ENCODE measurements at places on chromosomes 7 and 10. TPM values are rescaled to one million over a fixed set of nuclear protein-coding genes. Genes with fewer than 3 reads are reported as not detected.
A peak's percentile ranks its signal among the peaks of the same experiment; 100 is the strongest.

Gene CPA2
- total RNA-seq = not detected

Gene SFTPA1
- not detected for total RNA-seq

Gene KEL
- 0.49 TPM for total RNA-seq

Gene ZNHIT1
- 37.9 TPM for total RNA-seq

Gene GIMAP7
- total RNA-seq = 29.0 TPM

Gene VSTM4
- 0.04 TPM for total RNA-seq

Gene OGDHL
- total RNA-seq = 0.40 TPM

Gene ASAH2
- 2.9 TPM for total RNA-seq

Gene KIAA1217
- 1.3 TPM for total RNA-seq

Gene SEMA3E
- total RNA-seq = not detected

GRCh38 chr10:125076891-125077541 is 83.3 kb downstream of the CTBP2 start:
- no peaks in the 10 kb centered on the region for H3K36me3 ChIP-seq
- H3K27me3 ChIP-seq = peaks cover 3% of the 10 kb centered on the region
- H3K4me3 ChIP-seq = no peak overlapping the region
- DNase-seq = no peak
- H3K27ac ChIP-seq = no peak overlapping the region

DNA sequence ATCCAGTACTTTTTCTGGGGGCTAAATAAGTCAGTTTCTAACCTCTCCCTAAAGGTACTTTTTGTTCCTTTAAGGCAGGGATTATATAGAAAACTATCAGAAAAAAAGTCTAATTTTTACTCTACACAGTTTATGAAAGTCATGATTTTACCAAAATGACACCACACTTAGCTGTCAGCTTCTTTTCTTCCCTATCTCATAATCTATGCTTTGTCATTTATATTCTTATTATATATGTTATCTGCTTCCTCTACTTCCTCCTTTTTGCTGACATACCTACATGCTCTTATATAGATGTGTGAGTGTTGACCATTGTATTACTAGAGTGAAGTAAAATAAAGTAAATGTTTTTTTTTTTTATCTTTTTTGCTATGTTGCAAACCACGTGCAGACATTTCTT is 203.9 kb upstream of the CHRM2 start:
- H3K27ac ChIP-seq = no peak overlapping the region
- no peaks in the 10 kb centered on the region for H3K27me3 ChIP-seq
- H3K36me3 ChIP-seq = no peaks in the 10 kb centered on the region

GRCh38 chr10:102599565-102600327 is 44.5 kb upstream of the TRIM8 start:
- H3K4me3 ChIP-seq = no peak overlapping the region
- H3K36me3 ChIP-seq = peaks cover 5% of the 10 kb centered on the region
- DNase-seq = no peak
- peaks cover 5% of the 10 kb centered on the region for H3K4me1 ChIP-seq
- no peaks in the 10 kb centered on the region for H3K27me3 ChIP-seq
- H3K27ac ChIP-seq = no peak overlapping the region

GRCh38 chr7:31077484-31078362 is 25.6 kb downstream of the ADCYAP1R1 start:
- no peaks in the 10 kb centered on the region for H3K36me3 ChIP-seq
- H3K27ac ChIP-seq = no peak overlapping the region
- H3K4me3 ChIP-seq = no peak overlapping the region
- peaks cover 6% of the 10 kb centered on the region for H3K27me3 ChIP-seq
- no peaks in the 10 kb centered on the region for H3K4me1 ChIP-seq

GRCh38 chr10:8556321-8556720 is 501.8 kb downstream of the GATA3 start:
- no peak overlapping the region for H3K4me3 ChIP-seq
- no peaks in the 10 kb centered on the region for H3K27me3 ChIP-seq
- H3K27ac ChIP-seq = no peak overlapping the region
- no peak for DNase-seq

GRCh38 chr10:31999070-31999660 is 57.1 kb downstream of the KIF5B start:
- H3K36me3 ChIP-seq = no peaks in the 10 kb centered on the region
- peaks cover 9% of the 10 kb centered on the region for H3K4me1 ChIP-seq
- H3K27ac ChIP-seq = no peak overlapping the region
- no peak for DNase-seq

- H3K36me3 ChIP-seq = no peaks in the 10 kb centered on the region
- H3K27me3 ChIP-seq = no peaks in the 10 kb centered on the region
- peaks cover 47% of the 10 kb centered on the region for H3K4me1 ChIP-seq
Measured at GRCh38 chr7:2802504-2803341, 41.4 kb downstream of the GNA12 start.

- no peak overlapping the region for H3K27ac ChIP-seq
- H3K4me1 ChIP-seq = no peaks in the 10 kb centered on the region
- no peaks in the 10 kb centered on the region for H3K36me3 ChIP-seq
- H3K4me3 ChIP-seq = no peak overlapping the region
- no peak for DNase-seq
- H3K27me3 ChIP-seq = no peaks in the 10 kb centered on the region
Measured at GRCh38 chr7:101681170-101682007, 52.3 kb upstream of the MYL10 start.

DNA sequence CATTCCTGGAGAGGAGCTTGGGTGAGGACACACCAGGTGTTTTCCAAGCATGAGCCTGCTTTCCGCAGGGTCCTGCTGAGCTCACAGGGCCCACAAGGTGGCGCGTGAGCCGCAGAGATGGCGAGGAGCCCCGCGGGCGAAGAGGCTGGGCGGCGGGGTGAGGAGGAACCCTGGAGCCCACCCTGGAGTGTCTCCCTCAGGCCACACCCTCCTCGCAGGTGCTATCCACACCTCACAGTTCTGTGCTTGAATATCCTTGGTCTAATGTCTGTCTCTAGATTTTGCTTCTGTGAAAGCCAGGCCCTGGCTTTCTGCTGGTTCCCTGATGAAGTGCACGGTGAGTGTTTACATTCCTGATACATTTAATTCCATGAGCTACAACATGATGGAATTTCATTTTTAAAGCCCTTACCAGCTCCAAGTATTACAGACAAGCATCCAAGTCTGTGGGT is 433.6 kb downstream of the ACTR3B start:
- no peaks in the 10 kb centered on the region for H3K4me1 ChIP-seq
- peak; percentile 33 for DNase-seq
- H3K36me3 ChIP-seq = no peaks in the 10 kb centered on the region
- no peaks in the 10 kb centered on the region for H3K27me3 ChIP-seq
- no peak overlapping the region for H3K27ac ChIP-seq
- H3K4me3 ChIP-seq = no peak overlapping the region

- no peaks in the 10 kb centered on the region for H3K36me3 ChIP-seq
- DNase-seq = no peak
- no peak overlapping the region for H3K27ac ChIP-seq
- no peaks in the 10 kb centered on the region for H3K4me1 ChIP-seq
Measured at GRCh38 chr10:76257816-76258215, 826.4 kb downstream of the LRMDA start.

- no peak overlapping the region for H3K27ac ChIP-seq
- H3K4me3 ChIP-seq = no peak overlapping the region
- H3K27me3 ChIP-seq = peaks cover 4% of the 10 kb centered on the region
- no peaks in the 10 kb centered on the region for H3K36me3 ChIP-seq
Measured at GRCh38 chr10:94146313-94146712, 152.6 kb downstream of the PLCE1 start.

DNA sequence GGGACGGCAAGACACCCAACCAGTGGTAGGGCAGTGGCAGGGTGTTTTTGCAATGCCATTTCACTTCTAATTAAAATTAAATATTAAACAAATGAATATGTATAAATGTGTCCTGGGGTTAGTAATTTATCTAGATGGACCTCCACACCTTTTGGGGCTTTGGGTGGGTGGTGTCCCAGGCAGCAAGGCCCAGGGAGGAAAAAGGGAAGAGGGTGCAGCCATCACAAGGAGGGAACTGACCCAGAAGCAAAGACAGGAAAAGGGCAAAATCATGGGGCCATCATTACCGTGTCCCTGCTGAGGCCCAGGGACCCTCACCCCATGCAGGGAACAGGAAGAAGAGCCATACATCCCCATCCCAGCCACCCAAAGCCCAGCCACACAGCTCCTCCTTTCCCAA is 204.6 kb downstream of the GRID1 start:
- no peak overlapping the region for H3K27ac ChIP-seq
- H3K4me3 ChIP-seq = no peak overlapping the region
- DNase-seq = no peak
- H3K36me3 ChIP-seq = no peaks in the 10 kb centered on the region
- no peaks in the 10 kb centered on the region for H3K4me1 ChIP-seq

DNA sequence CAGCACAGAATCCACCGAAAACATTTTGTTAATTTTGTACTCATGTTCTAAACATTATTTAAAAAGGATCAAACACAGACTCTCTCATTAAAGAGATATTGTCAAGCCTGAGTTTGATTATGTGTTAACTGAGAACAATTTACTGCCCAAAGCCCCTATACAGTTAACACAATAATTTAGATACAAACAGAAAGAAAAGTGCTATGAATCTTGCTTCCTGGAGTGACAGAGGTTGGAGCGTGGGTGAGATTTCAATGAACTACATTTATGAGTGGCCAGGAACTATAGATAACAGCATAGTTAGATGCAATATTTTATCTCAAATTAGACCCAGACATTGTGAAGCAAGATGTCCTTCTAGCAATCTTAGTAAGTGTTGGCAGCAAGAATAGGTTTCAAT is 448.9 kb upstream of the ETV1 start:
- no peaks in the 10 kb centered on the region for H3K36me3 ChIP-seq
- H3K27me3 ChIP-seq = no peaks in the 10 kb centered on the region
- DNase-seq = no peak
- no peaks in the 10 kb centered on the region for H3K4me1 ChIP-seq
- H3K27ac ChIP-seq = no peak overlapping the region

DNA sequence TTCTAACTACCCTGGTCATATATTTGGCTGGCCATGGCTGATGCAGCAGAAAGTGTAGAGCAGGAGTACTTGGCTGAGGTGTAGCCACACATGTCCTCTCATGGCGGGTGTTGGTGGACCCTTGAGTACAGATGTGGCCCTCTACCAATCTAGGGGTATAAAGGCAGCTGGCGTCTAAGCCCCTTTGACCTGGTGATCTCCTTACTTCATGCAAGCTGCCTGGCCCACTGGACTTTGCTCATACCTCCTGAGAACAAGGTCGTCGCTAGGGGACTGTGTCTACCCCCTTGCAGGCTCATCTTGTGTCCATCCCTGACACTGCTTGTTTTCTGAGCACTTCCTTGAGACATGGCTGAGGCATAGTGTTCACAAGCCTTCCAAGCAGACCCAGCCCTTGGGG is 287.8 kb downstream of the RPS24 start:
- DNase-seq = no peak
- H3K27ac ChIP-seq = no peak overlapping the region
- H3K36me3 ChIP-seq = peaks cover 4% of the 10 kb centered on the region

DNA sequence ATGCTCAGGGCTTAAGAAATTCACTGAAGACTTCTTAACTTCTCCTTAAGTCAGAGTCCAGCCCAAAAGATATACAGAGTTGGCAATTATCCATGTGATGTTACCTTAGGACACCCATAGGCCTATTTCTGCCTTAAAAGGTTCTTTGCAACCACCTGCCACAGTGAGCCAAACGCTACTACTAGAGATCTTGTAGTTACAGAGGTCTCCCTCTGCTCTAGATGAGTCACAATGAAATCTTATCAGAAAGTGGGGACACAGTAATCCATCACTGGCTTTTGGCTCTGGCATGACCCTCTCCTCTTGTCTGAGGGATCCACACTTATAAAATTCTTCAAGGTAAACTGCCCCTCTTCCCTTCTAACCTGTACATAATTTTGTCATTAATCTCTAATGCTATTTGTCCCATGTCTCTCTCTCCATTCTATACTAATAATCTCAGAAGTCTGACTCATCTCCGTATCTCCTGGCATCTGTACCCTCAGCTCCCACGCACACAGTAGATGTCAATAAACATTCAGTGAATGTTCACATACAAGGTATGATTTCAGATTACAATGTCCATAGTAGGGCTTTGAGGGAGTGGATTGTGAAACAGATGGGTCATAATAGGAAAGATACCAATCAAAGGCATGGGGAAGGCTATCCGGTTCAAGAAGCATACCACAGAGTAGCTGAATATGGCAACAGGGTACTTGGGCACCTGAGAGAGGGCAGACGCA is 112.1 kb downstream of the SGMS1 start:
- H3K27ac ChIP-seq = peak overlapping the region; percentile 47
- peaks cover 72% of the 10 kb centered on the region for H3K4me1 ChIP-seq
- H3K4me3 ChIP-seq = no peak overlapping the region
- H3K27me3 ChIP-seq = no peaks in the 10 kb centered on the region
- H3K36me3 ChIP-seq = no peaks in the 10 kb centered on the region
- DNase-seq = peak; percentile 54

DNA sequence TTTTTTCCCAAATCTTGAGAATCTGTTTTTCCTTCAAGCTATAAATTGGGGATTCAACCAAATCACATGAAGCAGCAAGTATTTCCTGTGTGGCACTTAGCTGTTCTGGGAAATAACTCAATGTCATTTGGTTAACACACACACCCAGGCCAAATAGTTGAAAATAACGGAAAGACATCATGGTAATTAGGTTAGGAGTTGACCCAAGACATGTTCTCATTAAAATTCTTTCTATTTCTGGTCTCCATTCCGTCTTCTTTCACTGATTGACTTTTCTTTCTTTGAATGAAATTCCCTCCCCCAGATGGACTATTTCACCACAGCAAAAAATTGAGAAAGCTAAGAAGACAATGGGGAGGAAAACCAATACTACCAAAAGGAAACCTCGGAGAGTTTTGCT is 30.5 kb downstream of the NRP1 start:
- H3K4me1 ChIP-seq = peaks cover 2% of the 10 kb centered on the region
- peaks cover 3% of the 10 kb centered on the region for H3K27me3 ChIP-seq
- H3K4me3 ChIP-seq = no peak overlapping the region
- no peaks in the 10 kb centered on the region for H3K36me3 ChIP-seq
- H3K27ac ChIP-seq = no peak overlapping the region
- DNase-seq = no peak

DNA sequence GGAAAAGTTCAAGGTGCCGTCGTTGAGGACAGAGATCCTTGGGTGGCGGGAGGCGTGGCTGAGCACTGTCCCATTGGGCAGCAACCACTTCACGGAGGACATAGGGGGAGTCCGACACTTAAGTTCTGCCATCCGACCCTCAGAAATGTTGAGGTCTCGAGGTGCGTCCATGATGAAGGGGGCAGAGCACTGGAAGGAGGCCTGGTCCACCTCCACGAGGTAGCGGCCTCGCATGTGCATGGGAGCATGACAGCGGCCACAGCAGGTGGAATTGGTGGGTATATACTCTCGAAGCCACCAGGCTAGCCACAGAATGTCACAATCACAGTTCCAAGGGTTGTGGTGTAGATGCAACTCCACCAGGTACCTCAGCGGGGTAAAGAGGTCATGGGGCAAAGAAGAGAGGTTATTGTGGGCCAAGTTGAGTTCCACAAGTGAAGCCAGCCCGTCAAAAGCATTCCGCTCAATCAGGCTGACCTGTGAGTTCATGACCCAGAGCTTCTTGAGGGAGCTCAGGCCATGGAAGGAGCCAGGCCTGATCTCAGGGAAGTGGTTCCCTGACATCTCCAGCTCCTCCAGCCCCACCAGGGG is 1.7 kb downstream of the LRRC4 start:
- no peak for DNase-seq
- H3K4me3 ChIP-seq = no peak overlapping the region
- peaks cover 9% of the 10 kb centered on the region for H3K4me1 ChIP-seq
- no peak overlapping the region for H3K27ac ChIP-seq
- peaks cover 13% of the 10 kb centered on the region for H3K36me3 ChIP-seq

GRCh38 chr7:105387508-105388355 is 989 bp downstream of the SRPK2 start:
- no peaks in the 10 kb centered on the region for H3K27me3 ChIP-seq
- H3K27ac ChIP-seq = peak overlapping the region; percentile 75
- DNase-seq = peak; percentile 62
- H3K4me3 ChIP-seq = peak overlapping the region; percentile 77
- H3K36me3 ChIP-seq = peaks cover 8% of the 10 kb centered on the region

Measured in activated CD8-positive, alpha-beta T cell treated with anti-CD3 and anti-CD28 coated beads for 36 hours (primary cell).